A549 treated with RU486 at 1 μM for 4 hours (cell line): ENCODE measurements at places on chromosomes 6 and 20. TPM values are rescaled to one million over a fixed set of nuclear protein-coding genes. Genes with fewer than 3 reads are reported as not detected.

Gene HRH3
- total RNA-seq = not detected in 5 replicates

Gene OXT
- not detected in 5 replicates for total RNA-seq

Gene HLA-DRA
- not detected in 5 replicates for total RNA-seq

Gene OPRL1
- 0.43 to 0.89 TPM (median 0.61 TPM) in 5 replicates for total RNA-seq

Gene CD24
- total RNA-seq = 180 to 282 TPM (median 255 TPM) in 5 replicates

Gene PRSS16
- 2.7 to 3.8 TPM (median 2.8 TPM) in 5 replicates for total RNA-seq

Gene CD93
- total RNA-seq = not detected in 5 replicates

Gene HSPA12B
- 0.29 to 0.43 TPM (median 0.34 TPM) in 5 replicates for total RNA-seq

Gene SLC22A3
- total RNA-seq = 25.9 to 39.8 TPM (median 36.8 TPM) in 5 replicates

Gene DCDC2
- 3.0 to 4.3 TPM (median 3.3 TPM) in 5 replicates for total RNA-seq

Gene SLC17A1
- total RNA-seq = 0.08 to 0.10 TPM in 2 of 5 replicates, not detected in the others

Gene SUMO4
- total RNA-seq = not detected in 5 replicates

Gene REV3L
- total RNA-seq = 5.7 to 7.7 TPM (median 6.6 TPM) in 5 replicates

Gene LSM2
- 54.4 to 77.8 TPM (median 60.7 TPM) in 5 replicates for total RNA-seq

Gene PRND
- not detected in 5 replicates for total RNA-seq

Gene DLL1
- 0.14 to 0.29 TPM (median 0.22 TPM) in 5 replicates for total RNA-seq

Gene NKX2-4
- 0.06 TPM in 1 of 5 replicates, not detected in the others for total RNA-seq

Gene STXBP5
- 8.7 to 12.0 TPM (median 9.3 TPM) in 5 replicates for total RNA-seq

Gene CST3
- total RNA-seq = 228 to 416 TPM (median 390 TPM) in 5 replicates

Gene GTF2H4
- total RNA-seq = 14.8 to 23.5 TPM (median 19.2 TPM) in 5 replicates

Gene RBPJL
- not detected in 5 replicates for total RNA-seq

Gene RCAN2
- not detected in 5 replicates for total RNA-seq

Gene POLH
- 8.4 to 10.3 TPM (median 9.1 TPM) in 5 replicates for total RNA-seq

Gene TP53TG5
- not detected in 5 replicates for total RNA-seq

Gene CDSN
- not detected in 5 replicates for total RNA-seq

Gene RSPO4
- not detected in 5 replicates for total RNA-seq

Gene PRL
- not detected in 5 replicates for total RNA-seq

Gene GPRC6A
- total RNA-seq = not detected in 5 replicates

Gene GNRH2
- 0.22 to 0.53 TPM in 2 of 5 replicates, not detected in the others for total RNA-seq

Gene SMLR1
- not detected in 5 replicates for total RNA-seq

Gene MCCD1
- not detected in 5 replicates for total RNA-seq

Gene SEMG2
- not detected in 5 replicates for total RNA-seq

Gene KCNG1
- total RNA-seq = 13.9 to 24.3 TPM (median 18.1 TPM) in 5 replicates

Gene SALL4
- total RNA-seq = 1.3 to 1.8 TPM (median 1.4 TPM) in 5 replicates
